ENCODE measurements at places on chromosomes 2 and 18.

DNA sequence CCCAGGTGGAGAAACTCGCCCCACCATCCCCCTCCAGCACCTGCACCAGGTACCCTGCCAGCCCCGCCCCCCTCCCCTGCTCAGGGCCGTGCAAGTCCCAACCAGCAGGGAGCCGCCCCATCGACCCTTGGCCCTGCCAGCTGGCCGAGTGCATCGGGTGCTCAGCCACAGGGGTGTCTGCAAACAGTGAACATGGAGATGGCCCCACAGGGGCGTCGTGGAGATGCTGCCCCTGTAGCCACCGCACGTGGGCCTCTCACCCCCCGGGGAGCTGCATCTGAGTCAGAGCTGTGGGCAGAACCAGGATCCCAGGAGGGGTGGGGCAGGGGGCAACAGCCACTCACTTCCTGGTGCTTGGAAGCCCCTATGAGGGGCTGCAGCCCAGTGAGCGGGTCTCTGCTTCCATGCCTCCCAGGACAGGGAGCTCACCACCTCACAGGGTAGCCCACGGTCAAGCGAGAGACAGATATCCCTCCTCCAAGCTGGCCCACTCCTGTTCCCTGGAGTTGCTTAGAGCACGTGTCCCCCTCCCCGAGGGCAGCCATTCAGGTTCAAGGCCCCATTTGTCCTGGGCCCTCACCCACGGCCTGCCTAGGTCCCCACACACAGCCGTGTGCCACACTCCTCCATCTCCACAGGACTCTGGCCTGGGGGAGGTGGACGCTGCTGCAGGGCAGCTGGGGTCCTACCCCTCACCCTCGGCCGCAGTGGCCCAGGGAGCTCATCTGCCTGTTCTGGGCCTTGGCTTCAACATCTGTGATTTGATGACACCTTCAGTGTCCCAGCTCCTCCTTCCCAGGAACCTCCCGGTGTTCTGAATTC, 1.1 kb upstream of the MAB21L4 start:
- no peak for DNase-seq

DNA sequence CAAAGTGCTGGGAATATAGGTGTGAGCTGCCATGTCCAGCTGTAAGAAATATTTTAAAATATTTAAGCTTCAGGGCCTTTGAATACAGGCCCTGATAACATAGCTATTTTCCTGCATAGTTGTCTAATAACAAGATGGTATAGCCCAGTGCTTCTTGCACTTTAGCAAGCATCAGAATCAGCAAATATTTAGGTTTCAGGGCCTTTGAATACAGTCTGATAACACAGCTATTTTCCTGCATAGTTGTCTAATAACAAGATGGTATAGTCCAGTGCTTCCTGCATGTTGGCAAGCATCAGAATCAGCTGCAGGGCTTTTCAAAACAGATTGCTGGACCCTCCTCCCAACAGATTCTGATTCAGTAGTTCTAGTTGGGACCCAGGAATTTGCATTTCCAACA, 5.6 kb downstream of the GEMIN6 start:
- no peak for DNase-seq

- DNase-seq = no peak
These were observed 208.4 kb downstream of the FIGN start for GRCh38 chr2:163527381-163527780.

DNA sequence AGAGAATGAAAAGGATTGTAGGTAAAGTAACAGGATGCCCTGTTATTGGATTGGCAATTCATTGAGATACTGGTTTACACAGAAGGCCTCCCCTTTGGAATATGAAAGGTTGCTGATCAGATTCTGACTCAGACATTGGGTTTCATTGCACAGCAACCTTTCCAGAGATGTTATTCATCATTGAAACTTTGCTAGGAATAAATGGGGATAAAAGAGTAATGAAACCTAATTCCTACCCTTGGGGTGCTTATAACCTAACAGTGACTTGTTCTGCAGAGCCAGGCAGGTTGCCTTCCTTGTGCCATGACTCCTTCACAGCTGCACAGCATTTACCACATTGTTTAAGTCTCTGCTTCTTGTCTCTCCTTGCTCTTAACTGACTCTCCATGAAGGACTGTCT, 5.0 kb downstream of the NAB1 start:
- no peak for DNase-seq

DNA sequence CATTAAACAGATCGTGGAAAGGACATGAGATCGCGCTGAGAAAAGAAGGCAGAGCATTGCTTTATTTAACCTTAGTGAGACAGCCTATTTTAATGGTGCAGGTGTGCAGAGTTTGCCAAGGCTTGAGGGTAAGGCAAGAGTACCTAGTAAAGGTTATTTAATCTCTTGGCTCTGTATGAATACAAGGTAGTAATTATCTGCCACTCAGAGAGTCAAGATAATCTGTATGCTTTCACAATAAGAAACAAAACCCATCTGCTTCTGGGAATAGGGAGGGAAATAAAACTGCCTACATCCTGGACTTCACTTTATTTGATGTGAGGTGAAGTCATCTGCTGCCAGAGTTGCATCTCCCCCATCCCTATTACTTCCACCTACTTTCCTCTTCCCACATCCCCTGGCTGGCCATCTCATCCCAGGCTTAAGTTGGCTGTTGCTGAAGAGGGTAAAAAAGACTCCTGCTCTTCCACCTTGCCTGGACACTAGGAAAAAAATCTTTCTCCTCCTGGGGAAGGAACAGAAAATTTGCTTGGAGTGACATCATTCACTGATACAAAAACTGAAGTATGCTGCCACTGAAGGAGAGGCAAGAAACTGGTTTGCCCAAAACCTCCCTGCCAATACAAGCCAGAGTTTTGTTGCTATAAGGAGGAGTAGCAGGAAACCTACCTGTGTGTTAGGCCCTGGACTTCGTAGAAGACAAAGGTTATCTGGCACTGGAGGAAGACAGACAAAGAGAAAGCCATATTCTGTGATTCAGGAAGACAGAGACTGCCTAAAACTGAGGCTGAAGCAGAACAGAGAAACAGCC, 35.8 kb upstream of the ARHGAP25 start:
- no peak for DNase-seq

DNA sequence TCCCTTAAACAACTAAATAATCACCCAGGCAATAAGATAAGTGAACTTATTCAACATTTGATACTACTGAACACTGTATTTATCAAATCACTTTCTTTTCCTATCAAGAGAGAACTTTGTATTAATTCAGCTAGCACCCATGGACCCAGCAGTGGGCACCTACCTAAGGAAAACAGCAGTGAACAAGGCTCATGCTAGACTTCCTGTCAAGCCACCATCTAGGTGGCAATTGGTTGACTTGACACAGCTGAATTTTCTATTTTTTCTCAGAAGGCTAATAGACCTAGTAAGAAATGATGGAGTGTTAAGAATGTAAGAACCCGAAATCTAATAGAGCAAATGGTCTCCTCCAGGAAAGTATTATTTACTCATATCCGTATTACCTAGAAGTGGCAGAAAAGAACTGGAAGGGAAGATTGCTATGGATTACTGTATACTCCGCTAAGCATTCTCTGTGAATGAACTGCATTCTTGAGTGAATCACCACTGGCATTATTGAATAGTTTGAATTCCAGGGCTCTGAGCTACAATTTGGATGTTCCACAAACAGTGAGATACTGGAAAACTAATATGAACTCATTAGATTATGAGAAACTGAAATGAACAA, 988.2 kb upstream of the CDH2 start:
- DNase-seq = no peak

DNA sequence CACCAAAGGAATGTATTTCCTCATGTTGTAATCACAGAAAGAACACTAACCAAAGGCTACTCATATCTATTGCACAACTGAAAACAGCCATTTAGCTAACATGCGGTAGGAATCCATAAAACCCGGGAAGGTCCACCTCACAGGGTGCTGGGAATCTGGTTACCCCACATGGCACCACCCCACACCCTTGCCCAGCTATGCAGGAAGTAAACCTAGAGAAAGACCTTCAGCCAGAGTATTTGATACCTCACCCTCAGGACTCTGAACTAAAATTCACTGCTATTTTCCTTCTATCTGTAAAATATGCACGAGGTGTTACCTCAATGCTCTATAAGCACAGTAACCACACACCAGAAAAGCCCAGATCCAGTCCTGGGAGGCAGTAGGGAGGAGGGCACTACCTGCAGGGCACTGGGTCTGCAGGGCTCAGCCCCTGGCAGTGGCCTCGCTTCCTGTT, 45.8 kb downstream of the PTPN2 start:
- no peak for DNase-seq

GRCh38 chr2:144827404-144827803, 307.5 kb upstream of the ZEB2 start:
- no peak for DNase-seq

GRCh38 chr18:27763936-27764335, 413.0 kb downstream of the CDH2 start:
- DNase-seq = no peak

GRCh38 chr18:59340817-59341216, 18.2 kb downstream of the LMAN1 start:
- no peak for DNase-seq

GRCh38 chr2:166614503-166614902, 120.5 kb upstream of the SCN7A start:
- no peak for DNase-seq

DNA sequence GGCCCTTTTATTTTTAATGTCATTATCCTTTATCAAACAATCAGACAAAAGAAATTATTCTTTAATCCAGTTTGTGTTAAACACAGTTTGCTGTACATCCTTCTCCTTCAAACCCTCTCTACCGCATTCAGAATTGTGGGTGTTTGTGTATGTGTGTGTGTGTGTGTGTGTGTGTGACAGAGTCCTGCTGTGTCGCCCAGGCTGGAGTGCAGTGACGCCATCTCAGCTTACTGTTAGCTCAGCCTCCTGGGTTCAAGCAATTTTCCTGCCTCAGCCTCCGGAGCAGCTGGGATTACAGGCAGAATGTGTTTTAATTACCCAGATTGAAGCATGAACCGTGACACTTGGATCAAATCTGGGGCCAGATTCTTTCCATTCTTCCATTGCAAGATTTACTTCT, 723.7 kb downstream of the DCDC2C start:
- DNase-seq = no peak

- no peak for DNase-seq
These were observed 106.0 kb upstream of the FOSL2 start for GRCh38 chr2:28286678-28287077.

DNA sequence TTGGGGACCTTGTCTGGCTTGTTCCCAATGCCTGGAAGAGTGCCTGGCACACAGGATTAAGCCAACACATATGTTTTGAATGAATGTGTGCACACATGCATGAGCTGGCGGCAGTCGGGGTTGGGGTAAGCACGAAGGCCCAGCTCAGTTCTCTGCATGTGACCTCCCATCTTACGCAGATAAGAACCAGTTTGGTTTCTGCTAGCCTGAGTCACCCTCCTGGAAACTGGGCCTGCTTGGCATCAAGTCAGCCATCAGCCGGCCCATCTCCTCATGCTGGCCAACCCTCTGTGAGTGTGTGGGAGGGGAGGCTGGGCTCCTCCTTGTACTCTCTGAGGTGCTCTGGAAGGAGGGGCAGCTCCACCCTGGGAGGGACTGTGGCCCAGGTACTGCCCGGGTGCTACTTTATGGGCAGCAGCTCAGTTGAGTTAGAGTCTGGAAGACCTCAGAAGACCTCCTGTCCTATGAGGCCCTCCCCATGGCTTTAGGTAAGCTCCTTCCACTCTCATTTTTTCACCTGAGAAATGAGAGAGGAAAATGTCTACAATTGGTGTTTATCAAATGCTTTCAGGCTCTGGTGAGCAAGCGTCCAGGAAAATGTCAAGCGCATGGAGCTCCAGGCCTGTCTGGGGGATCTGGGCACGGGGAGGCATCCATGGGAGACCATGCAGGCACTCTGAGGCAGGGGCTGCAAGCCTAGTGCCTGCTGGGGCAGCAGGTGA, 9.7 kb upstream of the IL1RN start:
- peak; percentile 54 for DNase-seq

GRCh38 chr2:97707362-97708047, 5.9 kb upstream of the ZAP70 start:
- DNase-seq = no peak

DNA sequence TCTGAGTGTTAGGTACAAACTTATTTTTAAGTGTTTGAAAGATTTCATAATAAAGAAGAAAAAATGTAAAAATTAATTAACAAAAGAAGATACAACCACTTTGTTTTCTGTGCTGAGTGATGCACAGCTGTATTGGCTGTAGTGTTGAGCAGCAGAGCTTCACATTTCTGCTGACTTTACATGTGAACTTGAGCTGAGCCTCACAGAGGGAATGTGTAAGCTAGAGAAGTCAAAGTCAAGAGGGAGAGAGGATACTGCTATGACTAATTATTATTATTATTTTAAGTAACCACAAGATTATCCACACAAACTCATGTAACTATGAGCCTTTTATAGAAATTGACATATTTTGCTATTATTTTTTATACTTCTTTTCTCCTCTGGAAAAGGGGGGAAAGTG, 159.1 kb upstream of the ZSWIM2 start:
- DNase-seq = no peak

DNA sequence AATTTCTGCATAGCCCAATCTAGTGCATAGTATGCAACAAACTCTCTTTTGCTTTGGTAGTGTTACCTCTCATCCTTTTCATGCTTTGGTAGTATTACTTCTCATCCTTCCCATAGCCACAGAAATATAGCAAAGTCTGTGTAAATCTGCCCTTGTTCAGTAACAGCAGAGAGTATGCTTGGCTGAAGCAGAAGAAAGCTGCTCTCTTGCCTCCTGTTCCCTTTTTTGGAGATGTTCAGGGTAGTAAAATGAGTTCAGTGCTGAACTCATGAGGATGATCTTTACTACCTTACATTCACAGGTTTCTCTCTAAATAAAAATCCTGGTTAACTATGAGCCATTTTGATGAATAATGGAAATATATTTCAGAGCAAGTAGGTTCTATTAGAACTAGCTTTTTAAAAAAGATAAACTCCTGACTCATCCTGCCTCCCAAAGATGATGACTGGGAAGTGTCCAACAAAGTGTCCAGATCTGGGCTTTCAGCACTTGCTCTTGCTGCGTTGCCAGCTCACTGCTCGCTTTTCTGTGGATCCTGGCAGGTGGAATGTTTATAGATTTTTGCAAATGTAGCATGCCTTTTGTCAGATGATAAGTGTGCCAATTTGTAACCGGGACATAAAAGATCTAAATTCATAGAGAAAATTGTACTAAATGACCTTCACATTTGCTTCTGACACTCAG, 29.4 kb upstream of the CHMP3 start:
- no peak for DNase-seq

DNA sequence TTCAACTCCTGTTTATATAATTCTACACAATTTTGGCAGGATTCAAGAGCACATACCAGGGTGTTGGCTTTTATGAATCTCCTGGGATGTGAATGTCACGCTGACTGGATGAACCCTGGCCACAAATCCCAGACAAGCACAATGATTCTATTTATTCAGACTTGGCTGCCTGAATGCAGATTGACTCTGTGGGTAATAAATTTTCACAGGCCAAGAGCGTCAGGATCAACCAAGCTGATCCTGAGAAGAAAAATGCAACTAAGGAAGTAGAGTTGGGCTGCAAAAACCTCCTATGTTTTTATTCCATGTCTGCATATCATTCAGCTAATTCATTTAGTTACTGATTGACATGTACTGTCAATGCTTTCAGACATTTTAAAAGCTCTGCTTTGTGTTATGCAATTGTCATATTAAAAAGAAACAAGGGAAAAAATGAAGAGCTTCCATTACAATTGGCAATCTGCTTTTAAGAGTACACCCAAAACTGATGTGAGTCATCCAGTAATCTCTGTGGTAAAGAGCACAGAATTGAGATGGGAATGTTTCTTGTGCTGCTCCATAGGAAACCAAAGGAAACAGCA, 173.0 kb upstream of the REV1 start:
- no peak for DNase-seq

GRCh38 chr18:2967357-2967756, 45.6 kb downstream of the LPIN2 start:
- DNase-seq = no peak

GRCh38 chr18:79479116-79479760, 83.5 kb downstream of the NFATC1 start:
- no peak for DNase-seq

- no peak for DNase-seq
These were observed 34.1 kb upstream of the MAT2A start for GRCh38 chr2:85504778-85505261.
